ENCODE measurements at places on chromosomes 6 and 20. TPM values are rescaled to one million over a fixed set of nuclear protein-coding genes. Genes with fewer than 3 reads are reported as not detected.

SNAP25 gene
- 10.1 TPM for total RNA-seq

MYCT1 gene
- not detected for total RNA-seq

BPIFA1 gene
- total RNA-seq: not detected

SIM1 gene
- 2.4 TPM for total RNA-seq

RTEL1 gene
- total RNA-seq: 5.9 TPM

SLC22A7 gene
- not detected for total RNA-seq

TBX18 gene
- total RNA-seq: 14.1 TPM

C20orf204 gene
- total RNA-seq: 2.4 TPM
